ENCODE measurements at places on chromosomes 2 and 18.

DNA sequence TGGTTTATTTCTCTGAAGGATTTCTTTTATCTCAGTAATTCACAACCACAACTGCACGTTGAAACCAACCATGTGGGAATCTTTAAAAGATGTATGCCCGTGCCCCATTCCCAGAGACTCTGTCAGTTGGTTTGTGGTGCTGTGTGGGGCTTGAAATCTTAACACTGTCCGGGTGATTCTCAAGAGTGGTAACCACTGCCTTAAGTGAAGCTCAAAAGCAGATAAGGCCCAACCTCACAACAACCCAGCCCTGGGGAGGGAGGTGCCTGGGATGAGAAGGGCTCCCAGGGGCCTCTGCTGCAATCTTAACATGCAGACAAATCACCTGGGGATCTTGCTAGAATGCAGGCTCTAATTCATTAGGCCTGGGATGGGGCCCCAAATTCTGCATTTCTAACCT is 13.4 kb downstream of the AOX1 start:
- DNase-seq, result no peak

- no peak for DNase-seq
These were observed at the start of gene DES for GRCh38 chr2:219418155-219419011. DES (plus strand) TSS chr2:219418377; CDS start chr2:219418463, 86 bp downstream.

DNA sequence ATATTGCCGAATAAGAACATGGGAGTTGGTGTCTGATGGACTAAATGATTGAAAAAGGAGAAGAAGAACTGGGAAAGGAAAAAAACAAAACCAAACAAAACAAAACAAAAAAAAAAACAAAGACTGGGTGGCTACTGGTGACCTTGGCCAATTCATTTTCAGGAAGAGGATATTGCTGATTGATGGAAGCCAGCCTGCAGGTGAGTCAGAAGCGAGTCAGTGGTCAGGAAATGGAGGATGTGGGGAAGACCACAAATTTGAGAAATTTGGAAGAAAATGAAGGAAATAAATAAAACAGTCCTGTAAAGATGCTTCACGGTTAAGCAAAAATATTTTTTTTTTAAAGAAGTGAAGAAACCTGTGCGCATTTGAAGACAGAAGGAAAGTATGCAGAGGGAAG is 296.9 kb downstream of the ZNF521 start:
- DNase-seq, result no peak

DNA sequence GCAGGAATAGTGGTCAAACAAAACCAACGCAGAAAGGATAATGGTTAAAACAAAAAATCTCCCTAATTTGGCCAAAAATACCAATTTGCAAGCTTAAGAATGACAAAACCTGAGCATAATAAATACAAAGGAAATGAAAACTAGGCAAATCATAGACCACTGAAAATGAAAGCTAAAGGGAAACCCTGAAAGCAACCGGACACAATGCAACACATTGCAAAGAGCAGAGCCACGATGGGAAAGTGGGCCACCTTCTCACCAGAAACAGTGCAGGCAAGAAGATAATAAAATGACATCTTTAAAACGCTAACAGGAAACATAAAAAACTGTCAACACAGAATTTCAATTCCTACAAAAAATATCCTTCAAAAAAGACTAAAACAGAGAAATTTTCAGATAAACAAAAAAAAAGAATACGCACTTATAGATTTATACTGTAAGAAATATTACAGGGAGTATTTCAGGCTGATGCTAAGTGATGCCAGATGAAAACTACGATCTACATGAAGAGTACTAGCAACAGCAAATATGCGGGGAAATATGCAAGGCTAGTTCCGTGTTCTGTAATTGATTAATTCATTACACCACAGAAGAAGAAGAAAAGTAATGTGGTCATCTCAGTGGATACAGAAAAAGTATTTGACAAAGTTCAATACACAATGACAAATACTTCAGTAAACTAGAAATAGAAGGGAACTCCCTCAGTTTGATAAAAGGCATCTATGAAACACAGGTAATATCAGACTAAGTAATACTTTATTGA is 239.5 kb downstream of the L3MBTL4 start:
- no peak for DNase-seq

DNA sequence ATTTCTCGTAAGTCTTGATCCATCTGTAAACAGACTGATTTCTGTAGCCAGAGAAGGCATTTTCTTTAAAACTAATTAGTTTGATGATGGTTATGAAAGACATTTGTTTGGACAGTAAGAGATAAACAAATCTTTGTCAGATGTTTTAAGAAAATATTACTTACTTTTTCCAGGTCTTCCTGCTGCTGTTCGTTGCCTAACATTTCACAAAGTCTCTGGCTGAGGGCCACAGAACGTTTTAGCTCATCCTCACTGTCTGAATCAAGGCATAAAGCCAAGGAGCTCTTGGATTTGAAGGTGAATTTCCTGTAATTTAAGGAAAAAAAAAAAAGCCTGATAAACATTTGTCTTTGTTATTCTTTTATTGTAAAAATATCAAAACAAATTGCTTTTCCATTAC is 57.8 kb downstream of the VIL1 start:
- no peak for DNase-seq

GRCh38 chr2:233928594-233929351 is 11.6 kb downstream of the TRPM8 start:
- DNase-seq, result no peak

- no peak for DNase-seq
These were observed 19.2 kb upstream of the TANK start for GRCh38 chr2:161141033-161141432.

DNA sequence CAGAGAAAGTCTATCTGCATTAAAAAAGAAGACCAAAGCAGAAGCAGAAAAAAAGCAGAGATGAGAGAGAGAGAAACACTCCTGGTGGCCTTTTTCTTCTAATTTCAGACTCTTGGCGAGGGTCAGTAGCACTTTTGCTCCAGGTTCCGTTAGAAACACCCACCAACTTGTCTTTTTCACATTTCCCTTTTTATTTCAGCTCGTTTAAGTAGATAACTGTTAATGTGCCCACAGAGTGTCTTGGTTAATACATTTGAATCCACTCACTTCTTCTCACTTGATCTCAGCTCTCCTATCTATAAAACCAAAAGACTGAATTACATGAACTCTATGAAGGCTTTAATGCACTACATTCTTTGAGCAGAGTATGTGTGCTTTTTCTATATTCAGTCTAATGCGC is 63.1 kb downstream of the AAK1 start:
- no peak for DNase-seq

GRCh38 chr18:44668270-44668975 is 12.3 kb upstream of the SETBP1 start:
- DNase-seq, result no peak

- no peak for DNase-seq
These were observed 357.3 kb downstream of the ZEB2 start for GRCh38 chr2:144162652-144163051.

DNA sequence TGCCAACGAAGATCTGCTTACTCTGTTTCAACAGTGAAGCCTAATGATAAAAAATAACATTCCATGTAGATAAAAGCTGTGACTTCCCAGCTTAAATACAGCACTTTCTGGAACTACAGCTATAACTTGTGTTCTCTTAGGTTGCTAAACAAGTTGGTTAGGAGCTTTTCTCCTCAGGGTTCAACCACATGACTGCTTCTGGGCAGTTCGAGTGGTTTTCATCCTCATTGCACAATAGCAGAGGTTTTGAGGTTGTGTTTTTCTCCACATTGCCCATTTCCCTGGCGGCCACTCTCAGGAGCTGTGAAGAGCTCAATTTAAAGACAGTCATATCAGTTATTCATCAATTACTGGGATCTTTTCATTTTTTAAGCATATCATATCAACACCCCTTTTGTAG is 102.2 kb upstream of the CYP1B1 start:
- no peak for DNase-seq

DNA sequence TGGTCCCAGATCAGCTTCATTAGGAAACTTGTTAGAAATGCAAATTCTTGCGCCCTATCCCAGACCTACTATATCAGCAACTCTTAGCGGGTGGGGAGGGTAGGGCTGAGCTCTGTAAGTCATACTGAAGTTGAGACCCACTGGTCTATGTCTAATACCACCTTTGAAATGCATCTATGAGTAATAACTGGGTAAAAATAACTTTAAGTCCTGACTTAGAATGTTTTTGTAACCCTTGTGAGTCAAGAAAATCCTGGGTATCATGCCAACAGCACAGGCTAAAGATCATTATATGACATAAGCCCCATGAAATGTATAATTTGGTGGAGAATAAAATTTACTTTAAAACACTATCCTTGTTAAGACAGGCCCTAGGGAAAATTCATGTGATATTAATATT is 41.4 kb downstream of the PRKD3 start:
- DNase-seq, result no peak

GRCh38 chr2:31666878-31667277 is 86.1 kb upstream of the SRD5A2 start:
- DNase-seq, result no peak

DNA sequence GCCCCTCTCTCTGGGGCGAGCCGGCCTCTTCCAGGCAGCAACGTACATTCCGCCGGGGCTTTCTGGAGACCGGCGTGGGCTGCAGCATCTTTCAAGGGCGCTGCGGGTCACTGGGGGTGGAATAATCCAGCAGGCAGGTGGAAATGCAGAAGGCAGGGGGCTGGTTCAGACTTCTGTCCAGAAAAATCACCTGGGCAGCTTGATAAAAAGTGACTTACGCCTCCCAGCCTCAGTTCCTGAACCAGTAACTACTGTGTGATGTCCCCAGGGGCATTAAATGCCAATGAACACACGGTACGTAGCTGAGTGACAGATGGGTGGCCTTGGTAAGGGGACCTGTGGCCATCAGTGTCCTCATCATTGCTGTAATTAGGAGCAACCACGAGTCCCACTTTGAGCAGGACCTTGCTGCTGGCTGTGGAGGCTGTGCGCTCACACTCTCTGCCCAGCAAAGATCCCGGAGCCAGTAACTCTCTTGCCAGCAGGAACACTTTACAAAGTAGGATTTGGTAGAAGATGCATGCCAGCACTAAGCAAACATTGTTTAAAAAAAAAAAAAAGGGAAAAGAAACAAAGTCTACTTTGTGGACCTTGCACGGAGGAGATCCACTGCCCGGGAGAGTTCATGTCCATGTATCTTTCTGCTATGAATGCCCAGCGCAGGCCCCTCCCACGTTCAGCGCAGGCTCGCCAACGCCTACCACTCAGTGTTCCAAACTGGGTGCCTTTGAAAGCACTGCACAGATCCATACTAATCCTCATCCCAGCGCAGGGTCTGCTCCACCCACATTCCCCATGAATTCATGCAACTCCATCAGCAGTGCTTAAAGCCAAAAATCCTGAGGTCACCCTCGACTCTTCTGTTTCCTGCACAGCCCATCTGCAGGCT is 177.3 kb downstream of the HDAC4 start:
- no peak for DNase-seq

GRCh38 chr2:218970894-218971293 is 11.4 kb downstream of the CDK5R2 start:
- DNase-seq, result no peak

- no peak for DNase-seq
These were observed 69.1 kb downstream of the PIK3C3 start for GRCh38 chr18:42024131-42024530.

- no peak for DNase-seq
These were observed 32.5 kb downstream of the SLC66A3 start for GRCh38 chr2:11187731-11188130.

DNA sequence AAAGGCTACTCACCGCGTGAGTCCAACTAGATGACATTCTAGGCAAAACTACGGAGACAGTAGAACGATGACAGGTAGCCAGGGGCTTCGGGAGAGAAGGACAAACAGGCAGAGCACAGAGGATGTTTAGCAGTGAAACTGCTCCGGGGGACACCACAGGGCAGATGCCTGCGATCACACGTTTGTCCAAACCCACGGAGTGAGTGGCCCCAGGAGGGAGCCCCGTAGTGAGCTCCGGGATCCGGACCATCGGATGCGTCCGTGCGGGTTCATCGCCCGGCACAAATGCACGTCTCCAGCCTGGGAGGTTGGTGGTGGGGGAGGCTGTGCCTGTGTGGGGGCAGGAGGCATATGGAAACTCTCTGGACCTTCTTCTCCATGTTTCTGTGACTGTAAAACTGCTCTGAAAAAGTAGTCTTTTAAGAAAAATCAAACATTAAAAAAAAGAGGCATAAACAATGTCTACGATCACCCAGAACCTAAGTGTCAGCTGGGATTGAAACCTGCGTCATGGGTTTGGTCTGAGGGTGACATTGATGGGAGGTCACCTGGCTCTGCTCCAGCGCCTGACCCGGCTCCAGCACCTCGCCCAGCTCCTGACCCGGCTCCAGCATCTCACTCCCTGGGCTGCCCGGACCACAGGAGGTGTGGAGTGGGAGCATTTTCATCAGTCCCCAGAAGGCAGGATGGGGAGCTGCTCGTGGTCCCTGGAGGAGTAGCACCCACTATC is 83.0 kb upstream of the CTDP1 start:
- DNase-seq, result no peak

- DNase-seq, result no peak
These were observed at the start of gene SLC38A11 for GRCh38 chr2:164954954-164955701. SLC38A11 (minus strand) TSS chr2:164955525; CDS start chr2:164955247, 278 bp downstream.

DNA sequence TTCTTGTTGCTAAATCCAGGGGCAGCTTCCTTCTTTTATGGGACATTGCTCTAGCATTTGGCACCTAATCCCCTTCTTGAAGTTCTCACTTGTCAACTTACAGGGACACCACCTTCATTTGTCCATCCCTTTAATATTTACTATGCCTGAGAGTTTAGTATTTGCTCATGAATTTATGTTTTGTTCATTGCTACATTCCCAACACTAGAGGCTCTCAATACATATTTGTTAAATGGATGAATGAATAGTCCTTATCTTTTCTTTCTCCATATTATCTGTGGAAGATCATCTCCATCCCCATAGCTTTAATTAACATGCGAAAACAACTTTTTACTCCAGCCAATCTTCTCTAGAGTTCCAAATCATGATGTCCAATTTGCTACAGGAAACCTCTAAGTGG is 5.4 kb downstream of the CWC22 start:
- DNase-seq, result no peak

GRCh38 chr2:85248773-85249509 is 78.8 kb downstream of the TGOLN2 start:
- no peak for DNase-seq

GRCh38 chr18:48036641-48037421 is 106.4 kb upstream of the SMAD2 start:
- DNase-seq, result peak; percentile 68

GRCh38 chr18:76425146-76426131 is 69.6 kb downstream of the ZNF516 start:
- no peak for DNase-seq

GRCh38 chr18:79704631-79705030 is 25.0 kb downstream of the CTDP1 start:
- no peak for DNase-seq

DNA sequence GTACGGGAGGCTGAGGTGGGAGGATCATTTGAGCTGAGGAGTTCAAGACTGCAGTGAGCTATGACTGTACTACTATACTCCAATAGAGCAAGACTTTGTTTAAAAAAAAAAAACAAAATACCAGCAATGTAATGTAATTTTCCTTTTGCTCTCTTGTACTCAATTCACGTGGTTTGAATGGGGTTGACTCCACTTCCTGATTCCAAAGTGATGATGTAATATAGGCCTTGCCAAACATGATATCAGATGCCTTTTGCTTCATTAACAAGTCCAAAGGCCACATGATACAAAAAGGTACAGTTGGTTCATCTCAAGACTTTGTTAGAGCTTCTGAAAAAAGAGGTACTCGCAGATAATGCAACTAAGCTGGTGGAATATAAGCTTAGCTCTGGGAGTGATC is 321.8 kb downstream of the ZEB2 start:
- DNase-seq, result no peak

- peak; percentile 12 for DNase-seq
These were observed 35.4 kb upstream of the REEP1 start for GRCh38 chr2:86372641-86373502.

GRCh38 chr18:54923339-54923956 is 35.8 kb downstream of the CCDC68 start:
- DNase-seq, result no peak

Measured in SHP77 treated with DMSO at 0.1 percent for 48 hours (cell line).